ENCODE measurements at places on chromosomes 6 and 20. TPM values are rescaled to one million over a fixed set of nuclear protein-coding genes. Genes with fewer than 3 reads are reported as not detected.

RNF217 gene
- total RNA-seq: 2.1 TPM

OR12D3 gene
- total RNA-seq: not detected

HAO1 gene
- not detected for total RNA-seq

DNA sequence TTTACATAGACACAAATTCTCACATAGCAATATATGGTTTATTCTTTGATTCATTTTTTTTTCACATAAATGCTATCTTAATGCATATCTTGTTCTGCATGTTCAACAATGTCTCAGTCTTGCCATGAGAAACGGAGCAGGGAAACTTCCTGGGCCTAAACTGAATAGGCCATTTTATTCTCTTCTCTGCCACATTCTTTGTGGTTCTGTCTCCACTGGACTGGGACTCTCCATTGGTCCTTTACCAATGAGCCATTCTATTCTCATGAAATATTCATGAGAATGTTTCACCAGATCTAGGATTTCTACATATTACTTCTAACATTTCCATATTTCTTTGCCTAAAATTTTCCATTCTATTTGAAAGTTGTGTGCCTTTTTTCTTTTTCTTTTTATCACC is 42.8 kb downstream of the LAMA2 start:
- H3K27ac ChIP-seq: no peak overlapping the region
- no peak for DNase-seq
- H3K36me3 ChIP-seq: peaks cover 2% of the 10 kb centered on the region
- H3K27me3 ChIP-seq: peaks cover 15% of the 10 kb centered on the region
- H3K4me3 ChIP-seq: no peak overlapping the region

GRCh38 chr6:122722746-122723145 is 56.8 kb upstream of the FABP7 start:
- no peak for DNase-seq
- no peak overlapping the region for H3K27ac ChIP-seq
- no peaks in the 10 kb centered on the region for H3K4me1 ChIP-seq
